ENCODE measurements at places on chromosomes 1 and 21.

DNA sequence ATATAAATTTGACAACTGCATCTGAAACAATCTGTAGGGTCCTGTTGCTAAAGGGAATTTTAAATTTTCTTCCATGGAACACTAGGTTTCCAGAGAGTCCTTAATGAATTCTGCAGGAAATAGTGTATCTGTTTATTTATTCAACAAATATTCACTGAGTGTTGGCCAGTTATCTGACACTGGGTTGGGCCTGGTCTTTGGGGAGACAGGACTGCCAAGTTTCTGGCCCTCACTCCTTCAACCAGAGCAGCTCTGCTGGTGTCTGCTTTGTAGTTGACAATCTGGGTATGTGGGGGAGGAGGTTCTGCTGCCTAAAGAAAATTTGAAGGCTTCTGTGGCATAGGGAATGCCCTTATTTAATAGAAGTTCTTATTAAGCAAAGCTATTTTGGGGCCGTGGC is 26.1 kb upstream of the HUNK start:
- DNase-seq = no peak

DNA sequence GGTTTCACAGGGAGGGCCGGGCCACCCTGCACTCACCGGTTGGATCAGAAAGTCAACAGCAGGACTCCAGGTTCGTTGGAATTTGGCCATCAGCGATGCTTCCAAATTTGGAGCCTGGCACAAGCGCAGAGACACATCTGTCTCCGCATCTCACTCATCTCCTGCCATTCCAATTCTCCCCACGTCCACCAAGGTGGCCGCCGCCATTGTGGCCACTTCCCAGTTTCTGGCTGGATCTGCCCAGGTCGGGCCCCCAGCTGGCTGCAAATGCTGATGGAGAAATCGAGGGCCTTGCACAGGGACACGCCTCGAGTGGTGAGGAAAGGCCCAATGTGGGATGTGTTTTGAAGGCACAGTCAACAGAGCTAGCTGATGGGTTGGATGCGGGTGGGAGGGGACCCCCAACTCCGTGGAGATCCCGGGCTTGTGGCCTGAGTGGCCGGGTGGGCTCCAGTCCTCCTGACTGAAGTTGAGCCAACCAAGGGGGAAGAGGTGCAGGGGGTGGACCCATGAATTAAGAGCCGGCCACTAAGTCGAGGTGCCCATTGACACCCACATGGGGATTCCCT is 102.7 kb downstream of the CRYAA start:
- DNase-seq = no peak

DNA sequence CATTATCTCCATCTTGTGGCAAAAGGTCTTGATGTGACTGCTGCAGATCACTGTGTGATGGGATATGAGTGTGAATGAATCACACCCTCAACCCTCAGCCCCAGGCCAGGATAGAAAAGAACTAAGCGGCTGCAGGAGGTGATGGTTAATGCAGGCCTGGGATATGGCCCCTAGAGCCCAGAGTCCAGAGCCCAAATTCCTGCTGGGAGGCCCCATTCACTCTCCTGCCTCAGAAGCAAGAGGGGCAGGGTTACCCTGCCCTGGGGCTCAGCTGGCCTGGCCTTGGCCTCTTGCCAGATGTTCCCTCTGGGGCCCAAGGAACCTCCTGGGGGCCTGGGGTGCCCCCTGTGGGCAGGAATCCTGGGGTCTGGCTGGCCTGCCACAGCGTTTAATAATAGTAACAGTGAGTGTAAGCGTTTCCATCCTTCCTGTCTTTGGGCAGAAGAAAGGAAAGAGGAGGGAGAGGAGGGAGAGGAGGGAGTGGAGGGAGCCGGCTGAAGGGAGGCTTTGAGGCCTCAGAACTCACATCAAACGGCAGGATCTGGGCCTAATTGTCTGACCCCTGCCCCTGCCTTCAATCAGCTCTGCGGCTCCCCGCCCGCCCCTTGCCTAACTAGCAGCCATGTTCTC is 26.2 kb downstream of the DMAP1 start:
- DNase-seq = no peak

GRCh38 chr1:22320587-22321344 is 130.9 kb upstream of the ZBTB40 start:
- no peak for DNase-seq

DNA sequence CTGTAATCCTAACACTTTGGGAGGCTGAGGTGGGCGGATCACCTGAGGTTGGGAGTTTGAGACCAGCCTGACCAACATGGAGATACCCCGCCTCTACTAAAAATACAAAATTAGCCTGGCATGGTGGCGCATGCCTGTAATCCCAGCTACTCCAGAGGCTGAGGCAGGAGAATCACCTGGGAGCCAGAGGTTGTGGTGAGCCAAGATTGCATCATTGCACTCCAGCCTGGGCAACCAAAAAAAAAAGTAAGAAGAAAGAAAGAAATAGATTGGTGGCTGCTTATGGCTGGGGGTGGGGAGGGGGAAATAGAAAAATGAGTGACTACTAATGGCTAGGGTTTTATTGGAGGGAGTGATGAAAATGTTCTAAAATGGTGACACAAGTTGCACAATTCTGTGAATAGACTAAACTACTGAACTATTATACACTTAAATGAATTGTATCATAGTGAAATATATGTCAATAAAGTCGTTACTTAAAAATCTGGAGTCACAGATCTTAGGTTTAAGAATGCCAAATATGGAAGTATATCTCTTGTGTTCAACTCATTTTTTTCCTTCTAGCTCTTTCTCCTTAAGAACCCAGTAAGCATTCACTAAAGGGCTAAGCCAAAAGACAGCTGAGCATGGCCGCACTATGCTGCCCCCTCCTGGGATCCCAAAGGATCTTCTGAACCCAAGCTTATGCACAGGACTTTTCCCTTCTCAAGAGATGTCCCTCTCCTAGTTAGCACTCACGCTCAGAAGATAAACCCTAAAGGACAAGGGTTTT is 3.2 kb upstream of the NPL start:
- peak; percentile 38 for DNase-seq

DNA sequence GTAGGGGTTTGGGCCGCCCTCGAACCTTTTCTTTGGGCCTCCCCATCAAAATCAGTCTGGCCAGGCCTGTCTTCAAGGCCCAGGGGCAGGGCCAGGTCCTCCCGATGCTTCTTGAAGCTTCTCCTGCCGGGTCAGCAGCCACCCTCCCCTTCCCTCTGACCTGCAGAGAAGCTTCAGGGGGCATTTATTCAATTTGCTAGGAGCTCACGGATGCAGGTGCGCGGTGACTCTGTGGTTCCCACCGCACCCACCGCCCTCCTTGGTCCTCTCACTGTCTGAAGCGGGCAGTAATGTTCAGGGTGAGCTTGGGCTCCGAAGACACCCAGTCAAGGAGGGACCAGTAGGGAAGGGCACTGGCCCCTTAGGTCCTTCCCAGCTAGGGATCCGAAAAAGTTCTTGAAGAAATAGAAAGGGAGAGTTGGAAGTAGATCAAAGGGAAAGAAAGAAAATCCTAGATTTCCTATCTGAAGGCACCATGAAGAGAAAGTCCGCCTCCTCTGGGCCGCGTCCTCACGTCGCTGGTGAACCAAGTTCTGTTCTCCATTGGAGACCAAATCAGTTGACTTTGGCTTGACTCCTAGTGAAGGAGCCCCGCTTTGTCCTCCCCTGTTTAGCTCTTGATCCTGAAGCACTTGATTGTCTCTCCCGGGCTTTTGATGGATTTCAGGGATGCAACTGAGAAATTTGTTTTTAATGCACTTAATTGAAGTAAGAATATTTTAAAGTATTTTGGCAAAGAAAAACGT is 8.7 kb upstream of the RNU1-2 start:
- DNase-seq = no peak

DNA sequence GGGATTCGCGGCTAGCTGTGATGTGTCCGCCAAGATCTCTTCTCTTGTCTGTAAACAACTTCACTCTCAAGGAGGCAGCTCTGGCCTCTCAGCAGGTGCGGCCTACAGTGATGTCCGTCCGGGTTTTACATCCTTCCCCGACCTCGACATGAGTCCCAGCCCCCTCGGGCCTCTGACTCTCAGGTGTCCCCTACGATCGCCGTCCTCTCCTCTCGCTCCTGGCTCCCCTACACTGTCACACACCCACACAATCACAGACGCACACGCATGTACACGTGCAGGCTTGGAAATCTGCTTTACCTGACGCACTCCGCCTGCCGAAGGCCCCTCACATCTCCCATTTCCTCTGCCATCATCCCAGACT is 797 bp upstream of the RSPH1 start:
- DNase-seq = no peak

DNA sequence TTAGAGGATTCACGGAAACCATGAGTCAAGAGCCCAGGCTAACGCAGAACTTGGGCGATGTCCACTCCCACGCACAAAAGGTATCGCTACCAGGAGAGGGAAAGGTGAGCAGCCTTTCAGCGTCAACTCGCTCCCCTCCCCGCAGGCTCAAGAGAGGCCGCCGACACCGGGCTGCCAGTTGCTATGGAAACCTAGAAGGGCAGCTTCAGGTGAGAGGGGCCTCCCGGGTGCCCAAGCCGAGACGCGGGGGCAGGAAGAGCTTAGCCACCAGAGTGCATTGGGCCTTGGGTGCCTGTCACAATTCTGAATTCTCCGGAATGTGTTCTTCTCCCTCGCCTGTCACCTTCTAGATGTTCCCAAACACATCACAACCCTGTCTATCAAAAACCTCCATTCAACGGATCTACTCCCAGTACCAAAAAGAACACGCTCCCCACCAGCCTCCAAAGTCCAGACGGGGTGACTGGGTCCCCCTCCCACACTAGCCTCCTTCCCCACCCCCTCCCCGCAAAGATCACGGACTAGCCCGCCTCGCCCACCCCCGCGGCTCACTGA is 694 bp downstream of the MEAF6 start:
- peak; percentile 65 for DNase-seq

- DNase-seq = no peak
Measured at GRCh38 chr1:21673277-21673780, 4.2 kb upstream of the RAP1GAP start.

GRCh38 chr1:212152308-212152693 is 116.8 kb downstream of the DTL start:
- no peak for DNase-seq

- DNase-seq = no peak
Measured at GRCh38 chr21:45637883-45638282, 5.6 kb upstream of the PCBP3 start.

DNA sequence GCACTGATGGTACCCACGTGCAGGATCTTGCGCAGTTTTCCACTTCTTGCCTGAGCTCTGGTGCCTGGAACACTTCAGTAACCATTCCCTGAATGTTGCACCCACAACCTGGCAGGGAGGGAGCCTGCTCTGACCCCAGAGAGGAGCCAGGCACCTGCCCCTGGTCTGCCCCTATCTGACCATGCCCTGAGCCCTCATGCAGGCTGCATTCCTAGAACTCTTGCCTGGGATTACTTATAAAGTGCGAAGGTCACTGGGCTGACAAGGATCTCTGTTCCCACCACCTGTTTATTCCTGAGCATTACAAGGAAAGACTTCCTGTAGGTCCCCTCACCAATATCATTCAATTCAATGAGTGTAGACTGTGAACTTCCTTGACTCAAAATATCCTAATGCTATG is 191.9 kb upstream of the FMN2 start:
- no peak for DNase-seq

DNA sequence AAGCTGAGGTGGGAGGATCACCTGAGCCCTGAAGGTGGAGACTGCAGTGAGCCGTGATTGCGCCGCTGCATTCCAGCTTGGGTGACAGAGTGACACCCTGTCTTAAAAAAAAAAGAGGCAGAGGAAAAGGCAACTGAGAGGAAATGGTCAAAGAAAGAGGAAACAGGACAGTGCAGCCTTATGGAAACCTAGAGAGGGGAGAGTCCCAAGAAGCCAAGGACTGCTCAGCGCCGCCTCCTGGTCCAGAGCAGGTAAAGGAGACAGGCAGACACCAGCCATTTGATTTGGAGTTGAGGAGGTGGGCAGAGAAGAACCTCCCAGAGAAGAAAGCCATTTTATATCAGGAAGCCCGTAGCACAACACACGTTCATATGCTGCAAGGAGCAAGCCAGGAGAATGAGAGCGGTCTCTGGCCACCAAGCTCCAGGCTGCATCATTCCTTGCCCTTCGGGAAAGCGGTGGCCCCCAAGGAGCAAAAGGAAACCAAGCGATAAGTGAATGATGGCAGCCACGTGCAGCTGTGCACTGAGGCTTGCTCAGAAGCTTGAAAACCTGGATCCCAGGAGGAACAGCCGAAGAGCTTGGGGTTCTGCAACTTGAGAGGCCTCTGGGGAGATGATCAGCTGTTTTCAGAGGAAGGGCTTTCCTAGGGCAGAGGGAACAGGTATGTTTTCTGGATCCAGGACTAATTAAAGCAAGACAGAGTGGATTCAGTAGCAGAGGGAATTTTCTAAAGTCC is 33.7 kb downstream of the LRRC42 start:
- DNase-seq = no peak

DNA sequence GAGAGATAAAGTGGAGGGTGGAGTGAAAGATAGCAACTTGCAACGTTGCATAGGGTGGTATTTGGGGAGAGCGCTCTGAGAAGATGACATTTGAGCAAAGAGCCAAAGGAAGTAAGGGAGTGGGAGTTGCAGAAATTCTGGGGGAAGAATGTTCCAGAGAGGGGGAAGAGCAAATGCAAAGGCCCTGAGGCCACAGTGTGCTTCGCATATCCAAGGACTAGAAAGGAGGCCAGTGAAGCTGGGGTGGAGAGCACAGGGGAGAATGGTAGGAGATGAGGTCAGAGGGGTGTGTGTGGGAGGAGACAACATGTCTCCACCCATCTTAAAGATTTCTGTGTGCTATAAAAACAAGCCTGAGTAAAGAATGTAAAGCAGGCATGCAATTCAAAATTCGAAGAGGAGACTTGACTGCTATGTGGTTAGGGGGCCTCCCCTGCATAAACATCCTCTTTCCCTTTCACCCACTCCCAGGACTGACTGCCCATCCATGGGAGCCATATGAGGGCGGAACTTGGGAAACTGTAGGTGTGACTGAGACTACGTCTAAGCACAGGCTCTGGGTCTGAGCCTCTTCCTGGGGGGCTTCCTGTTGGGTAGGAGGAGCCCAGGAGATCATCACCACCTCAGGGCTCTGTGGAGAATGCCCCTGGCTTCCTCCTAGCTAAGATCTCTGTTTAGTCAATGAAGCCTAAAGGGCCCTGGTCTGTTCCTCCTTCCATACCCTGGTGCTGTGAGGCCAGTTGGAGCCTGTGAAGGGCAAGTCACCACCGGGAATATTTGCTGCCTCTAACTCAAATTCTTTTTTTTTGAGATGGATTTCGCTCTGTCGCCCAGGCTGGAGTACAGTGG is 2.9 kb upstream of the CLIC4 start:
- no peak for DNase-seq

Measured in stimulated activated CD4-positive, alpha-beta T cell treated with anti-CD3 and anti-CD28 coated beads, Interleukin-4, amount 100 ng/mL, for 1 hour (primary cell).